Glomerular endothelial cell (primary cell): ENCODE measurements at places on chromosomes 11 and 22. TPM values are rescaled to one million over a fixed set of nuclear protein-coding genes. Genes with fewer than 3 reads are reported as not detected.

DNA sequence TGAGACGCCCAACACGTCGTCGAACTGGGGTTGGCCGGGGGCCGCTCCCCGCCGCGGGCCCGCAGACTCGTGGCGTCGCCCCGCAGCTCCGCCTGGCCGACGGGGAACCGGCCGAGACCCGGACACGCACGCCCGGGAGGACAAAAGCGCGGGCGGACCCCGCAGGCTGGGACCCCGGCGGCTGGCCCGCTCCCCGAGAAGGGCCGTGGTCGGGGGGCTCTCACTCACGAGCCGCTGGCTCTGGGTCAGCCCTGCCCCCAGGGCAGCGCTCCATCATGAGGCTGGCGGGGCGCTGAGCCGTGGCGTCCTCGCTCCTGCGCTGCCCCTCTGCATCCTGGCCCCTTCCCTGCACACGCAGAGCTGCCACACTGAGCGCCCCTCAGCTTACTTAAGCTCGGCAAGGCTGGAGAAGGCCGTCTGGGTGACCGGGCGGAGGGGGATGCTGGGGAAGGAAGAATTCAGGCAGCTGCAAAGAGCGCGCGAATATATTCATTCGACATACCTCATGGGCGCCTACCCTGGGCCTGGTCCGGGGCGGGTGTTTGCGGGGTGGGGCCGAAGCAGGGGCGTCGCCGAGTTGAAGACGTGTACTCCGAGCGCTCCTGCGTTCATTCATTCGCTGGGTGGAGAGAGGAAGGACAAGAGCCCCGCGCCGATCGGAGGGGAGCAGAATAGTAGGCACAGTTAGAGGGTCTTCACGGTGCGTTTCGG lies 579 bp upstream of the CYB5R2 start:
- no peak for DNase-seq

BTG4 gene
- not detected in 2 replicates for total RNA-seq

GRCh38 chr22:47996446-47996857 lies 1234.0 kb downstream of the TBC1D22A start:
- no peak for DNase-seq

GRCh38 chr22:43092085-43092484 lies 2.9 kb upstream of the TTLL1 start:
- no peak for DNase-seq

DNA sequence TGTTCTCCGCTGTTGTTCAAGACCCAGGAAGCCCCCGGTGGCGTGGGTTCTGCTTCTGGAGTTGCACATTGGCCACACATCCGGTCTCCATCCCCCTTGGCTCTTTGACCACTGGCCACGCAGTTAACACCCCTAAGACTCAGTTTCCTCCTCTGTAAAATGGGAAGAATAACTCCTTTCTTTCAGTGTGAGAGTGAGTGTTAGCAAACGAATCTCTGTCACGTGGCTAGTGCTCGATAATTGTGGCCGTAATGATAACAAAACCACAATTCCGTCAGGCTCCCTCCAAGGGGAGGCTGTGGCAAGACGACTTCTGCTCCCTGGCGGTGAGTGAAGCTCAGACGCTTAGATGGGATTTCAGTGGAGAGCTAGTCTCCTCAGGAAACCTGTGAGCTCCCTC lies 315.2 kb upstream of the B3GAT1 start:
- no peak for DNase-seq

DNA sequence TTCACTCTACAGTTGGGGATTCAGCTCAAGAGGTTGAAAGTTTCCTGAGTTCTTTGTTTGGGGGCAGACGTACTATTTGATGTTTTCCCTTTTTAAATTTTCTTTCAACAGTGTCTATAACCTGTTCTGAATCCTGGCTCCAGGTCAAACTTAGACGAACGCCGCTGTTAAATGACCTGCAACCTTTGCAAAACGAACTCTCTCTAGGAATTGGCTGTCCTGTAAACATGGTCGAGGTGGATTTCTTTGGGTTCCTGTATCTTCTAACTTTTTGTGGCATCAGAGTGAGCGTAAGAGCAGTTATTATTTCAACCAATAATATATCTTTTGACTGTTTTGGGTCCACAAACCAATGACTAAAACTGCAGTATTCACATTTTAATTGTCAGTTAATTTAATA lies 1.6 kb downstream of the OOSP4A start:
- no peak for DNase-seq

DNA sequence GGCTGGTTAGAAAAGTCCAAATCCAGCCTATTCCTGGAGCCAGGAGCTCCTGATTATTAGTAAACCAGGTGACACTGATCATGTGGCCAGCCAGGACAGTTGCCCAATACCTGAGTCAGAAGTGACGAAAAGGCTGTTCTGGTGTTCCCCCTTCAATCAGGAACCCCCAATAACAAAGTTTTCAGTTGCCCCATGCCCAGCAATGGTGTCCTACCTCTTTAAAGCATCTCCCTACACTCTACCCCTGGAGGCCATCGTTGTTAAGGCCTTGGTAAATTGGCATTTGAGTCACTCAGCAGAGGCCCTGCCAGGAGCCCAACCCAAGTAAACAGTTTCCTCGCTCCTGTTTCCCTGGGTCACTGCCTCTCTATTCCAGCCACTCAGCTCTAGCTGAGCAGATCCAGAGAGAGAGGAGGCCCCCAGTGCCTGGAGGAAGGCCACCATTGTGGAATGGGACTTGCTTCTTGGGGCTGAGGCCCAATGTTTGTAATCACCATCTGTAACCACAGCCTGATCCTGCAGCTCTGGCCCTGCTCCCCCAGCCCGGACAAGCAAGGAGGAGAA lies 25.0 kb downstream of the ARHGAP1 start:
- DNase-seq = no peak

TMEM179B gene
- total RNA-seq = 63.9 and 65.4 TPM in 2 replicates

HBB gene
- total RNA-seq = not detected in 2 replicates

SCUBE2 gene
- 0.76 and 1.7 TPM in 2 replicates for total RNA-seq

DNA sequence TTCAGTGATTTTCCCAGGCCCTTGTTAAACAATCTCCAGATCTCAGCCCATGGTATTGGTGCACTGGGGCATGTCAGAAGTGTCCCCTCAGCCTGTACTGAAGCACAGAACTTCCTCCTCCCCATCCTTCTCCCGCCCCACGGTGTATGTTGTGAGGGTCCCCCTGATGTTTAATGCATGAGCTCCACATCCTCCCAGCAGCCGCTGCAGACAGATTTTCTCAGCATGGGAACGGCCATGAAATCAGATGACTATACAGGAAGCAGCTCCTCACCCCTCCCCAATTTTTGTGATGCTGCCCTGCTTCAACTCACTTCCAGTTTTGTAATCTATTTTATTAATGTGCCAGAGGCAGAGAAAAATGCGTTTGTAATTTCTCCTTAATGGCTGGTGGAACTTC lies 406.0 kb downstream of the MIAT start:
- DNase-seq = no peak
